SJSA1 (cell line): ENCODE measurements at places on chromosomes 6 and 20.

- no peak for DNase-seq
These were observed 58.2 kb downstream of the SPACA1 start for GRCh38 chr6:88105741-88106340.

DNA sequence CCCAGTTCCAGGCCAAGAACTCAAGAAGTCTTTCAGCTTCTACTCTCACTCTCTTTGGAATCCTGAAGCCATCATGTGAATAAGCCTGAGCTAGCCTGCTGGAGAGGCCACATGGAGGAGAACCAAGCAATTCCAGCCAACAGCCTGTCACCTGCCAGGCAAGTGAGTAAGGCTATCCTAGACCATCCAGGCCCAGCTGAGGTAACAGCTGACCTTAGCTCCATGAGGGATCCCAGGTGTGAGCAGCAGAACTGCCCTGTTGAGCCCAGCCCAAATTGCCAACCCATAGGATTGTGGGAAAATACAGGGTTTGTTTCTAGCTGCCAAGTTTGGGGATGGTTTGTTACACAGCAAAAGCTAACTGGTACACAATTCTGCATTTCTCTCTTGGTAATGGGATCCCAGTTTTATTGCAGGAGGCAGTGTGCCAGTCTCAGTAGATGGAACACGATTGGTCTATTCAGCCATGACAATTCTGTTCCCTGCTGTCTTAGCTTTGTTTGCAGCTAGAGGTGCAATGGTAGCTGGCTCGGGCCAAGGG, 5.5 kb downstream of the SRXN1 start:
- no peak for DNase-seq

- no peak for DNase-seq
These were observed 43.8 kb upstream of the SEC63 start for GRCh38 chr6:108001696-108002231.

DNA sequence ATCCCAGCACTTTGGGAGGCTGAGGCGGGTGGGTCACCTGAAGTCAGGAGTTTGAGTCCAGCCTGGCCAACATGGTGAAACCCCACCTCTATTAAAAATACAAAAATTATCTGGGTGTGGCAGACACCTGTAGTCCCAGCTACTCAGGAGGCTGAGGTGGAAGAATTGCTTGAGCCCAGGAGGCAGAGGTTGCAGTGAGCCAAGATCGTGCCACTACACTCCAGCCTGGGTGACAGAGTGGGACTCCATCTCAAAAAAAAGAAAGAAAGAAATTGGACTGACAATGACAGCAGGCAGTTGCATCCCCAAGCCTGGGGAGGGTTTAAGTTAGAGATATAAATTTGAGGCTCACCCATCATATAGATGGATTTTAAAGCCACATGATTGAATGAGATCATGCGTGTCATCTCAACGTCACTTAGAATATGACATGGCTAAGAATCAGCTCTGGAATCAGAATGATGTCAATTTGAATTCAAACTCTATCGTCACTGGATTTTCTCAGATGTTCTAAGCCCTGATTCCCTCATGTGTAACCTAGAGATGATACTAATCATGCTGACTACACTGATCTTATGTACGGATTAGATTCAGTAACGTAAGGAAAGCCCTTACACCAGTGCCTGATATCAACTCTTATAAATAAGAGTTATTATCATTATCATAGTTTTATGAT, 534.0 kb upstream of the JARID2 start:
- DNase-seq: no peak
